Mesendoderm (in vitro differentiated cells): ENCODE measurements at places on chromosomes 5 and 9.
A peak's percentile ranks its signal among the peaks of the same experiment; 100 is the strongest.

- no peak for DNase-seq
Observed at GRCh38 chr9:122016744-122017143, 76.4 kb downstream of the TTLL11 start.

GRCh38 chr5:45691656-45692055 is 4.5 kb downstream of the HCN1 start:
- no peak for DNase-seq

DNA sequence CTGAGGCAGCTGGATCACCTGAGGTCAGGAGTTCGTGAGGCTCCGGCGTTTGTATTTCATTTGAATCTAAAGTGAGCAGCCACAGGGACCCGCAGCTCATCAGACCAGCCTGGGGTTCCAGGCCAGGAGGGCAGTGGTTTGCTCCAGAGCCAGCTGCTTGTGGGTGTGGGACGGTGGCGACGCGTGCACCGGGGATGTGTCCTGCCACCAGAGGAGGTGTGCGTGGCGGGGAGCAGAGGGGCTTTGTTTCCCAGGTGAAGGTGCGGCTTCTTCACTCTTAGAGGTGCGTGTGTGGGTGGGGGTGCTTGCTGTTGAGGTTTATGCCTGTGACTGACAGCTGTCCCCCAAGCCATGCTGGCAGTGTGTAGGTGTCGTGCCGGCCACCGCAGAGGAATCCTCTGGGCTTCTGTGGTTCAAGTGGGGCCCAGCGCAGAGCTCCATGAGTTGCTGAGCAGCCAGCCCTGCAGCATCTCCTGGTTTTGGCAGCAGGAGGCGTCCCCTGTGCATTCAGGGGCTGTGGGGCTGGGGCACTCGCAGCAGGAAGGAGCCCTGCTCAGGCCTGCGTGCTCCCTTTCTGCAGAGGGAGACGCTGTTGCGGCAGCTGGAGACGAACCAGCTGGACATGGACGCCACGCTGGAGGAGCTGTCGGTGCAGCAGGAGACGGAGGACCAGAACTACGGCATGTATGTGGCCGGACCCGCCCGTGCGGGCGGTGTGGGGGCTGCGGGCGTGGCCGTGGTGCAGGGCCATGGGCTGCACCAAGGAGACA is 6.9 kb upstream of the AJM1 start:
- no peak for DNase-seq

- DNase-seq, result no peak
Observed at GRCh38 chr5:58828258-58828657, 245.4 kb downstream of the RAB3C start.

DNA sequence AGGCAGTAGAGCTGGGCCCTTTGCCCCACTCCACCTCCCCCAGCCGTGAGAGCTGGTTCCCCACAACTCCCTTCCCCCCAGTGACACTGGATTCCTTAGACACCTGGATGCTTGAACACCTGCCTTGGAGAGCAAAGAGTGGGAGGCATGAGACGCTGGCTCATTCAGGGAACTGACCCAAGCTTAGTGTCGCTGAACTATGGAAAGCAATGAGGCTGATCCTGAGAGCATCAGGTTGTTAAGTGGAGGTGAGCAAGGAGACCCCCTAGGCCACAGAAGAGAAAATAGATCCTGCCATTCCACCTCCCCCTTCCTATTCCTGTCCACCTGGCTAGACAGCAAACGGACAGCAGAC is 2.0 kb downstream of the CCL19 start:
- no peak for DNase-seq

DNA sequence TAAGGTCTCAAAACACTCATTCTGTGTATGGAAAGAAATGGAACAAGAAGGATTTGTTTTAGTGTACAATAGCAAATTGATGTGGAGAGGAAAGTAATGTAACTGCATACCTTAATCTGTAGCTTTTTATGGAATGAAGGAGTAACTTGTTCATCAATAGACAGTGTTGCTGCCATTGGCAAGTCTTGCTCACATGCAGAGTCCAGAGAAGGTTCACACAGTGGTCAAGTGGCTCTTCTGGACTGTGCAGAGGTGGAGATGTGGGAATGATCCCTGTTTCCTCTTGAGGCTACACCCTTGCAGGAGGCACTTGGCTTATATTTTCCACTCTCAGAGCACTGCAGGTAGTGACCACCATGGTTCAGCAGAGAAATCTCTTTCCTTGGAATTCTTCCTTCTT is 132.9 kb upstream of the ANKH start:
- no peak for DNase-seq

- peak; percentile 31 for DNase-seq
Observed at GRCh38 chr5:31581498-31582099, 49.5 kb downstream of the C5orf22 start.

GRCh38 chr5:64947031-64947430 is 178.3 kb downstream of the CWC27 start:
- no peak for DNase-seq
